Central memory CD4-positive, alpha-beta T cell (primary cell): ENCODE measurements at places on chromosomes 11 and 22.

GRCh38 chr11:63920939-63921417 lies 4.0 kb upstream of the RCOR2 start:
- no peak for DNase-seq

GRCh38 chr11:45354976-45355705 lies 69.0 kb upstream of the SYT13 start:
- DNase-seq, result peak; percentile 83

DNA sequence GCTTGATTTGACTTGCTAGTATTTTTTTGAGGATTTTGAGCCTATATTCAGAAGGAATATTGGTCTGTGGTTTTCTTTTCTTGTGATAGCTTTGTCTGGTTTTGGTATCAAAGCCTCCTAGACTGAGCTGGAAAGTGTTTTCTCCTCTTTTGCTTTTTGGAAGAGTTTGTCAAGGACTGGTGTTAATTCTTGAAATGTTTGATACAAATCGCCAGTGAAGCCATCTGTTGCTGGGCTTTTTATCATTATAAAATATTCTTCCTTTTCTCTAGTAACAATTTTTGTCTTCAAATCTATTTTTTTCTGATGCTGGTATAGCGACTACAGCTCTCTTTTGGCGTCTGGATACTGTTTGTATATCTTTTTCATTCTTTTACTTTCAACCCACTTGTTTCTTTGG lies 45.2 kb downstream of the MPPED1 start:
- DNase-seq, result no peak

DNA sequence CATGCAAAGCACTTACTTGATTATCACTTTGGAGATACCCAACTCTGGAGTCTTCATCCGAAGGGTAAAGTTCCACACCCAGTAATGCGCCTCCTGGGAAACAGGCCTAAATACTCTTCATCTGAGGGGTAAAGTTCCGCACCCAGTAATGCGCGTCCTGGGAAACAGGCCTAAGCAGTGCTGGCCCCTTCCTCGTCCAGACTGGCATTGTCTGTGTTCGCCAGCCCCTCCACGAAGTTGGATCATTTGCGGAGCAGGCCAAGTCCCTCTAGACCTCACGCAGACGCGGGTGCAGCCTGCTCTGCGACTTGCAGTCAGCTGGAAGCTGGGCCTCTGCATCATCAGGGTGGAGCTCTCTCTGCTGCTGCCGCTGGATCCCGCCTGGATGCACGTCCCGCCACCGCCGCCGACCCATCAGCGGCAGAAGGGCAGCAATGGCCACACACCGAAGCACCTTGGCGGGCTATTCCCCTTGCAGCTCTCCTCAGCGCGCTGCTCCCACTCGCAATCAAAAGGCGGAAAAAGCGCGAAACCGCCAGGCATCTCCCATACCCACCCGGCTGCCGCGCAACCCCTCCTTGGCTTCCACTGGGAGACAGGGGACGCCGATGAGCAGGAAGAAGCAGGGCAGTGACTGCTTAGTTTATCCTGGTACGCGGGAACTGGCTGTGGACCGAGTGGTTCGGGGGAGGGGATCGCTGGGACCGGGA lies 34.1 kb upstream of the GLYATL1 start:
- DNase-seq, result no peak

GRCh38 chr22:22823131-22823810 lies 64.3 kb upstream of the IGLL5 start:
- no peak for DNase-seq

DNA sequence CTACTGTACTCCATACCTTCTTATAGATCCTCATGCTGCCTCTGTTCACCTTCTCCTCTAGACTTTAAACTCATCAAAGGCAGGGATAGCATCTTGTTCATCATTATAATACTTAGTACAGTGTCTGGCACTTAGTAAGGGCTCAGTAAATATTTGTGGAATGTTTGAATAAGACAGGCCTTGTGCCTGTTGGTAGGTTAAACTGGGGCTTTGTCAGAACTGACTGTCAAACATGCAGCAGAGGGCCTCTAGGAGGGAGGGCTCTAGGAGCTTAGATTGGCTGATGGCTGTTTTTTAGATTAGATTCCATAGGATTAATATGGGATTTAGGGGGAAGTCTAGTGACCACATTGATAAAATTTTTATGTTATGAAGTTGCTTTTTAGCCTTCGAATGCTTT lies 70.8 kb downstream of the RNF169 start:
- DNase-seq, result no peak

DNA sequence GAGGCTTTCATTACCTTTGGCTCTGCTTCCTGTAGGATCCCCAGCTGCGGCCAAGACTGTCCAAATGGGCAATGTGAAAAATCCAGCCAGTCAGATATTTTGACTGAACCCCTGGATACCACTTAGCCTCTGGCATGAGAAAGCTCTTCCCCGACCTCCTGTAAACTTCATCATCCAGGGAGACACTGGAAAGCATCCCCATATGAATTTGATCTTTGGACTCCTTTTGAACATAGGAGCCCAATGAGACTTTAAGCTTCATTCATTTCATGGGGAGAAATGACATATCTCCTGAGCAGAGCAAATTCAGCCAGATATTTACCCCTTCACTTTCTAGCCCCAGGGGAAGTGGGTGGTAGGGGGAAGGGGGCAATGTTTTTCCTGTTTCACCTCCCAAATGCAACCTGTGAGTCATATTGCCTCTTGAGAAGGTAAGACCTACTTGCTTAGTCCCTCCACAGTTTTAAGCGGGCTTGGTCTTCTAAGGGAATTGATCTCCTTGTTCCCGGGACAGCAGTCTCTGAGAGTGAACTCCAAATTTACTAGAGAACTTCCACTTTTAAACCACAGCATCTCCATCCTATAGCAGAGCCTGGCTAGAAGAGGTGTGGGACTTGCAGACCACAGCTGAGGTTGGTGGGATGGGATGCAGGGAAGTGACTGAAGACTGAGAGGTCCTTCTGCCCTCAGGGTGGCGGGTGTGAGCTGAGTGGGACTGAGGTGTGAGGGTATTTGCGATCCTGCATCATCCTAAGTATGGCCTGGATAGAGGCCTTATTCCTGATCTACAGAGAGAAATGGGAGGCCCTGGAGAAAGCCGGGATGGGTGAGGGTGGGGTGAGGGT lies 20.3 kb upstream of the POU2AF1 start:
- no peak for DNase-seq

DNA sequence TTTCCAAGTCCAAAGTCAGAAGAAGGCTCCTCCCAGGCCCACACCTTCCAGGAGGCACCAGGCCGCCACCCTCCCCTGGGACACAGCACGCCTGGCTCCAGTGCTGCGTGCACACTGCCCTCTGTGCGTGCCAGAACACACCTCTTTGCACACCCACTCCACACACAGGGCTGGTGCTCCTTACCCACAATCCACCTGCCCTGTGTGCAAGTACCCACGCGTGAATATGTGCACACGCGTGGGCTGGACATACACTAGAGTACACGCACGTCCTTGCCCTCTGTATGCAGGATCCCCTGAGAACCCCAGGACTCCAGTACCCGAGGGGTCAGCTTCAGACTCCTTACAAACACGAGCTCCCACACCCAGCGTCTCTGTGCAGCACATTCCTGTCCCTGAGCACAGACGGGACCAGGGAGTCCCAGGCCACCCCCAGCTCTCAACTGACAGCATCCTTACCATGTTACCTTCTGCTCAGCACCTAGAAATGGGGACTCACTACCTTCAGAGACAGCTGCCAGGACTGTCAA lies 2.8 kb downstream of the DUSP8 start:
- no peak for DNase-seq

DNA sequence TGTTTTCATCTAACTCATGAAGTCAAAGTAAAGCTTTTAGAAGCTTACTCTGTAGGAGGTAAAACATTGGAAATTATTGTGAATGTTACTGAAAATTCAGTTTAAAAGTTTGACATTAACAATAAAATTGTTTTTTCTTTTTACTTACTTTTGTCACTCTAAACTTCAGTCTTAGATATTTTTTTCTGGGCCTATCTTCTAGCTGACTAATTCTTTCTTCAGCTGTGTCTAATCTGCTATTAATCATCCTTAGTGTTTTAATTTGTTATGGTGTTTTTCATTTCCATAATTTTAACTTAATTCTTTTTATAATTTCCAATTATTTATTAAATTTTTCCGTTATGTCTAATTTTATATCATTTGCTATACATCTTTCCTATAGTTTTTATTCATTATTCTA lies 35.0 kb downstream of the IL10RA start:
- no peak for DNase-seq

GRCh38 chr22:45893516-45893915 lies 83.4 kb downstream of the WNT7B start:
- DNase-seq, result peak; percentile 13

- DNase-seq, result no peak
These were observed 16.8 kb downstream of the ZDHHC24 start for GRCh38 chr11:66529069-66529468.

- DNase-seq, result no peak
These were observed 7.1 kb downstream of the SLC7A4 start for GRCh38 chr22:21025266-21025665.

DNA sequence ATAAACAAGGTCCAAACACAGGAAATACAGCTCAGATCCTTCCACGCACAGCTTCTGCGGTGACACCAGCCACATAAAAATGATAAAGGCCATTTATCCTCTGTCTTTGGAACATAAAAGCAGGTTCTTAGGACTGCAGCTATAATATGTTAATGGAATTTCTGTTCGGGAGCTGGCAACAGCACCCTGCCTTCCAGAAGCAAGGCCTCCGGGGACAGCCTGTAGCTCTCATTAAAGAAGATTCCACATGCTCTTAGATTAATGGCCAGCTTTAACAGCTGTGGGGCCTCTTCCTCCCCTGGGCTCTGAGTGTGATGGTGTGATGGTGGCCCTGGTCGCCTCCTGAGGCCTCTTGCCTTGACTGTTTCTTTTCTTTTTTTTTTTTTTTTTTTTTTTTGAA lies 137.3 kb downstream of the CACNA1I start:
- DNase-seq, result no peak

- DNase-seq, result no peak
These were observed 89.9 kb downstream of the FAT3 start for GRCh38 chr11:92314499-92314898.

DNA sequence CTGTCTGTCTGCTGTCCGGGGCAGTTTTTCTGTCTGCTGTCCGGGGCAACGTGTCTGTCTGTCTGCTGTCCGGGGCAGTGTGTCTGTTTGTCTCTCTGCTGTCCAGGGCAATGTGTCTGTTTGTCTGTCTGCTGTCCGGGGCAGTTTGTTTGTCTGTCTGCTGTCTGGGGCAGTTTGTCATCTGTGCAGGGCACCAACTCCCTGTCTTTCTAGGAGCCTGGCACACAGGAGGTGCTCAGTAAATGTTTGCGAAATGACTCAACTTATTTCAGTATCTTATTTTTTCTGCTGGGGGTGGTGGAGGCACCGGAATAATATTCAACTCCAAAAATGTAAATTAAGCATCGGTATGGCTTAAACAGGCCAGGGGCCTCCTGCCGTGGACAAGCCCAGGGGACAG lies 12.0 kb upstream of the TTLL12 start:
- no peak for DNase-seq
